ENCODE measurements at places on chromosomes 5 and 9.
A peak's percentile ranks its signal among the peaks of the same experiment; 100 is the strongest.

DNA sequence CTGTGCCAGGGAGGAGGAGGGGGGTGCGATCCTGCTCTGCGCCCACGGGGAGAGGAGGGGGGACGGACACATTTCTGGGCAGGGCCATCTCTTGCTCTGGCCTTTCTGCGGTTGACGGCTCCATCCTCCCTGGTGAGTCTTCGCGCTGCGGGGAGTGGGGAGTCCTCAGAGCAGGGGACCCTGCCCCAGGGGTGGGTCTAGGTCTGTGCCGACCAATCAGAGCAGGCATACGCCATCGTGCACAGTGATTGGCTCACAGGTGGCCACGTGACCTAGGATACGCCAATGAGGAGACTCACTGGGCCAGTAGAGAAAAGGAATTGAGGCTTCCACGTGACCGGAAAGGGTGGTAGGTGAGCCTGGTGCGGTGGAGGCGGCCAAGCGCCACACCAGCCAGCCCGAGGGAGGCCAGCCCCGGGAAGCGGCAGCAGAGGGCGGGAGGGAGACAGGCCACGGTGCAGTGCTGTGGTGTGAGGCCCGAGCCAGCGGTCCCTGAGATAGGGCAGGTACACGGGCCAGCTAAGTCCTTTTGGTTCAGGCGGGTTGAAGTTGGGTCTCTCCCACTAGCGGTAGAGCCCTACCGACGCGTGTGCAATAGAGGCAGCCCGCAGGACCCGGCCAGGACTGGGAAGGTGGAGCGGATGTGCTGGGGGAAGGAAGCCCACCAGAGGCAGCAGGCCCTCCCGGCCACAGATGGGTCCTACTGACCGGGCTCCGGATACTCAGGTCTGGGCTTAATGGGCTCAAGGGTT lies 65.2 kb upstream of the RNF130 start:
- DNase-seq, result no peak

GRCh38 chr9:97431549-97432143 lies 19.8 kb downstream of the TDRD7 start:
- DNase-seq, result no peak

DNA sequence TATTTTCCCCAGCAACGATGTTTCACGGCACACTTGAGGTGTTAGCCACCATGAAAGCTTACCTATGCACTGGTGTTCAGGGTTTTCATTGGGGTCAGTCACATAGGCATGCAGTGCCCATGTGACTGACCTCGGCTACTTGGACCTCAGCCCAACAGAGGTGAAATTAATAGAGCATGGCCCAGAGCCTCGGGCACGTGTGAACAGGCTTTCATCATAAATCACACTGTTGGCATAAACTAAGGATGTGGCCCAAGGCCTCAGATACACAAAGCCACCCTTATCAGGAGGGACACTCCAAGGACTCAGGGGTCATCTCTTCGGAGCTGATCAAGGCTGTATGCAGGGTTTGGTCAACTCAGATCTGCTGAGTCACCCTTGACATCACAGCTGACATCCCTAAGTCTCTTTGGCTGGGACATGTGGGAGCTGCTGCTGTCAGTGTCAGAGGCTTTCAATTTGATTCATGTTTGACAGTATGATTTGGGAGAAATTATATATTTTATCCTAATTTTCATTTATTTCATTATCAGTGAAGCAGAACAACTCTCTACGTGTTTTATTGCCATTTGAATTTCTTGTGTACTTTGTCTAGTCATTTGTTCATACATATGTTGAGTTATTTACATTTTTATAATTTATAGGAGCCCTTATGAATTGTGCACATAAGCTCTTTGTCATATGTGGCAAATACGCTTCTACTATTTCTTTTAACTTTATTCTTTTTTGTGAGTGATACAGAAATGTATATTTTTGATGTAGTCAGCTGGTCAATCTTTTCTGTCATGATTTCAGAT lies 59.7 kb upstream of the ANKRD33B start:
- no peak for DNase-seq

DNA sequence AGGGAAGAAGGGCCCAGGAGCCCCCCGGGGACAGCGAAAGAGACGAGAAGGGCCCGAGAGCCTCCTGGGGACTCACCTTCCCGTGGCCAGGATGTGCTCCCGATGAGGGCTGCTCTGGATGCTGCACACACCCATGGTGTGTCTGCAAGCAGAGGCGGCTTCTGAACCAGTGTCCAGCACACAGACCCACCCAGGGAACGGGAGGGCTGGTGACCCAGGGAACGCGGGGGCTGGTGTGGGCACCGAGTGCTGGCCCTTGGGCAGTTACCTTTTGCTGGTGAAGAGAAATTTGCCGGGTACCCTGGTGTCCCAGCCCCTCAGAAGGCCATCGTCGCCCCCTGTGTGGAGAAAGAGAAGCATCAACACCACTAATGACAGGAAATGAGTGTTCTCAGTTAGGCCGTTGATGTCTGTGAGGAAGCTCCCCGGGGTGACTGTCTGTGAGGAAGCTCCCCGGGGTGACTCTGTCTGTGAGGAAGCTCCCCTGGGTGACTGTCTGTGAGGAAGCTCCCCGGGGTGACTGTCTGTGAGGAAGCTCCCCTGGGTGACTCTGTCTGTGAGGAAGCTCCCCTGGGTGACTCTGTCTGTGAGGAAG lies 13.2 kb downstream of the MRPL41 start:
- DNase-seq, result no peak

DNA sequence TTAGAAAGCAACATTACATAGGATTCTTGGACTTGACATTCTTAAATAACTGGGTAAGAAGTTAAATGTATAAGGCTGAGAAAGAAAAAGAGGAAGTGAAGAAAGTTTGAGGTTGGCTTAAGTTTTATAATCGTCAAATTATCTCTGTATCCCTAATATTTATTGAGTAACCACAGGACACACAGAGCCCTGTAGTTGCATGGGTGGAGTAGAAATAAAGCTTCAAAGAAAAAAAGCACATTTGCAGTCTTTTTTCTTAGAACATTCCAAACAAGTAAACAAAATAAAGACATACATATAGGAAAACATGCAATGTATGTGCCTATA lies 137.0 kb downstream of the CCDC192 start:
- no peak for DNase-seq

GRCh38 chr5:138632900-138633489 lies 57.8 kb upstream of the HSPA9 start:
- DNase-seq, result no peak

DNA sequence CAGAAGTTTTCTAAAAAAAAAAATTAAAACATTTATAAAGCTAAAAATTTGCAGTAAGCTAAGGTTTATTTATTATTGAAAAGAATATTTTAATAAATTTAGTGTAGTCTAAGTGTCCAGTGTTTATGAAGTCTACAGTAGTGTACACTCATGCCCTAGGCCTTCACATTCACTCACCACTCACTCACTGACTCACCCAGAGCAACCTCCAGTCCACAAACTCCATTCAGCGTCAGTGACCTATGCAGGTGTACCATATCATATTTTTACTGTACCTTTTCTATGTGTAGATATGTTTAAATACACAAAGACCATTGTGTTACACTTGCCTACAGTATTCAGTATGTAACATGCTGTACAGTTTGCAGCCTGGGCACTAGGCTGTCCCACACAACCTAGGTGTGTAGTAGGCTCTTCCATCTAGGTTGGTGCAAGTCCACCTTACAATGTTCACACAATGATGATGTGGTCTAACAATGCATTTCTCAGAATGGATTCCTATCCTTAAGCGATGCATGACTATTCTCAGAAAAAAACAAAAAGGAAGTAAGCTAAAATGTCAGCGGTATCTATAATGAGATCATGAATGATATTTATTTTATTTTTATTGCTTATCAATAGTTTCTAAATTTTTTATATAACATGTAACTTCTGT lies 336.7 kb downstream of the AGTPBP1 start:
- no peak for DNase-seq

- no peak for DNase-seq
Observed at GRCh38 chr5:179301376-179301775, 43.9 kb downstream of the ADAMTS2 start.

- no peak for DNase-seq
Observed at GRCh38 chr9:71725590-71726338, 42.5 kb downstream of the CEMIP2 start.

DNA sequence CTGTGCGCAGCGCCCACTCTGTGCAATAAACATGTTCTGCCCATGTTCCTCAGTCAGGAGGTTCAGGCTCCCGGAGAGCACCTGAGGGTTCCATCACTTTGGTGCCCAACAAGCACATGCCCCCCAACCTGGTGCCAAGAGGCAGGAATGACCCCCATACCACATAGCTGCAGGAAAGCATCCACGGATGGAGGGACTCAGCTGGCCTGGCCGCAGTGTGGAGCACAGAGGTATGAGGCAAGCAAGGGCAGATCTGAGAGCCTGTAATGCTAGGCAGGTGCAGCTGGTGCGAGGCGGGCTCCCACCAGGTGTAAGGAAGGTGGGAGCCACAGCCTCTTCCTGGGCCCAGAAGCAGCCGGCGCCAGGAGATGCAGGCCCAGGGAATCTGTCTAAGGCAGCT lies 4.3 kb upstream of the MRNIP start:
- DNase-seq, result no peak

GRCh38 chr5:35369965-35370790 lies 139.9 kb upstream of the PRLR start:
- DNase-seq, result no peak

DNA sequence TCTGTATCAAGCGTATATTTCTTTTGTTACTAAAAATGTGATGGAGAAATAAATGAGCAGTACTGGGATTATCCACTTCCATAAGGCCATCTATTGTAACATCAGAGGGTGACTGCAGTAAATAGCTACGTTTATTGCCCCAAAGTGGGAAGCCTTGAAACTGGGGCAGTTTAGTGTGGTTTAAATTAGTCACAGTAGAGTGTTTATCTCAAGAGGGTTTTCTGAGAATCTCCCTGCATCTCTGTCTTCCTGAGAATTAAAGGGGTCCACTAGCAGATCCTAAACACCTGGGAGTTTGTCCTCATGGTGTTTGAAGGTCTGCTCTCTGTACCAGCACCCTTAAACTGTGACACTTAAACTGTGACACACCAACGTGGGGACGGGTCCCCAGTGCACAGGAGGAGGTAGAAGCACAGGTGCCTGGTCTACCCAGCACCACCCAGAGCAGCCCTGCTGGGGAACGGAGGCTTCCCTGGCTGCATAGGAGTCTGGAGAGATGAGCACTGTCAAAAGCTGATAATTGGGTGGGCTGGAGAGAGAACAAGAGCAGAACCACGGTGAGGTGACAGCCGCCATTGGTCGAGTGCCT lies 25.2 kb downstream of the PRRC2B start:
- DNase-seq, result no peak

DNA sequence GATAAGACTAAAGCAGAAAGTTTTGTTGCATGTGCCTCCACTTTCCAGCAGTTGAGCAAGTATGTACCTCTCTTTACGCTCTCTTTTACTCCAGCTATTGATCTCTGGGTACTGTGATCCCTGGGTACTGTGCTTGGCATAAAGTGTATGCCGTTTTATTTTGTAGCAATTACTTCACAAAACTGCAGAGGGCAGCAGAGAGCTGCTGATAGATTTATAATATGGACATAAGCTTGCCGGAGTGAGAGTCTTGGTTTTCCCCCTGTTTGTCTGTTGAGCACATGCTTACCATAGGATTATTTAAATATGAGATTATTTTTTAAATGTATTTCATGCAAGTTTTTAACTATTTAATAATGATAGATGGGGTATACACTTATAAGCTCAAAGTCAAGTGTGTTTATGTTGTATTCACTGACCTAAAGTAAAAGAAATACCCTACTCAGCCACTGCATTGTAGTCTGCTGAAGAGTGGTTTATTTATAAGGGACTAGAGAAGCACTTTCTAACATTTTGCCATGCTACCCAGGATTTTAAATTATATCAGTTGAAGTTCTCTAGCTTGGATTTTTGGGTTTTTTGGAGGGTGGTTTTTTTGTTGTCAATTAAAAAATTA lies 13.0 kb downstream of the TTC1 start:
- DNase-seq, result peak; percentile 43

DNA sequence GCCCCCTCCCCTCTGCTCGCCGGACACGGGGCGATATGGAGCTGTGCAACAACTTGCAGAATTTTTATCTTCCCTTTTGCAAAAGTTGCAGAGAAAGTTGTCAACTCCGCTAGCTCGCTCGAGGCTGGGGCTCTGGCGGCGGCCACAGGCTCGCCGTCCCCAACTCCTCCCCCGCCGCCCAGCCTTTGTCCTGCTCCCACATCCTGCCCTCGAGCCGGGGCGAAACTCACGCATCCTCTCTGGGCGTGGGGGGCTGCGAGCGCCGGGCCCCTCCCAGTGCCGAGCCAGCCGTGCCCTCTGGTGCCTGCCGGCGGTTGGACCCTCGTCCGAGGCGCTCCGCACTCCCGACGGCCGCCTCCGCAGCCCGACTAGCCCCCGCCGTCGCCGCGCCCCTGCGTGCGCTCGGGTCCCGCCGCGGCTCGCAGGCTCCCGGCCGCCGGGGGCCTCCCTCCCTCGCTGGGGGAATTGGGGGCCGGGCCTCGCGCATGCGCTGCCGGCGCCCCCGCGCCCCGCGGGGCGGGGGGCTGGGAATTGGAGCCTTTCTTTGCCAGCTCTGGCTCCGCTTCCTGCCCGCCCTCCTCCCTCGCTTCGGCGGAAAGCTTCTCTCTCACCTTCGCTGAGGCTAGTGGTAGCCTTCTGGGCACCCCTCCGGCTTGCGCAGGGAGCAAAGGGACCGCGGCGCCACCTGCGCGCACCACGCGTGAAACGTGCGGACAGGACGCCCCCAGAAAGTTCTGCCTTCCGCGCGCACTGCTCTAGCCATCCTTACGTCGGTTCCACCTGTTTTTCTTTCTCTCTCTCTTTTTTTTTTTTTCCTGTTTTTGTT lies at the start of gene CCNJL:
CCNJL (minus strand) TSS at position 431 of the 826 bp plus-strand sequence. CDS start 641 bp downstream, outside the sequence.
- DNase-seq, result no peak

DNA sequence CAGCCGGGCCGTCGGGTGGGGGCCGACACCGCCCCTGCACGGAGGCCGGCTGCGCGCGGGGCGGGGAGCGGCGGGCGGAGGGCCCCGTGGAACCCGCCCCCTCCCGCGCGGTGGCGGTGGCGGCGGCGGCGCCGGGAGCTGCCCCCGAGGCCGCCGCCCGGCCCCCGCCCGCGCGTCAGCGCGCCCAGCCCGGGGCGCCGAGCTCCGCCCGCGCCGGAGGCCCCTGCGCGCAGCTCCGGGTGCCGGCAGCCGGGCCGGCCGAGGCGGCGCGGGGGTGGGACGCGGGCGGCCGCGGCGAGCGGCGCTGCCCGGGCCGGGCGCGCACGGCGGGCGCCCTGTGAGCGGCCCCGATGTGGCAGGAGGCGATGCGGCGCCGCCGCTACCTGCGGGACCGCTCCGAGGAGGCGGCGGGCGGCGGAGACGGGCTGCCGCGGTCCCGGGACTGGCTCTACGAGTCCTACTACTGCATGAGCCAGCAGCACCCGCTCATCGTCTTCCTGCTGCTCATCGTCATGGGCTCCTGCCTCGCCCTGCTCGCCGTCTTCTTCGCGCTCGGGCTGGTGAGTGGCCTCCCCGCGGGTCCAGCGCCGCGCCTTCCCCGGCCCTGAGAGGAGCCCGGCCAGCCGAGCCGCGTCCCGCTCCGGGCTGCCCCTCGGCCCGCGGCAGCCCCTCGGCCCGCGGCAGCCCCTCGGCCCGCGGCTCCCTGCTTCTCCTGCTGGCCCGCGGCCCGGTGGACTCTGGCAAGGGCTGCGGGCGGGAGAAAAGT lies at the start of gene ADCY2:
ADCY2 (plus strand) TSS at position 192 of the 766 bp plus-strand sequence; CDS start at position 351, 159 bp downstream.
- DNase-seq, result no peak

DNA sequence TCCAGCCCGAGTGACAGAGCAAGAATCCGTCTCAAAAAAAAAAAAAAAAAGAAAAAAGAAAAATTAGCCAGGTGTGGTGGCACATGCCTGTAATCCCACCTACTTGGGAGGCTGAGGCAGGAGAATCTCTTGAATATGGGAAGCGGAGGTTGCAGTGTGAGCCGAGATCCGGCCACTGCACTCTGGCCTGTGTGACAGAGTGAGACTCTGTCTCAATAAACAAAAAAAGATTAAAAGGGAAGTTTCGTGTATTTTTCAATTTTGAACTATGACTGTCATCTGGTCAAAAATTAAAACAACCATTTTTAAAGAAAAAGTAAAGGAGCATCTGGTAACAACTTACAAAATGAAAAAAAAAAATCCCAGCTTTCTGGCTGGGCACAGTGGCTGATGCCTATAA lies 36.3 kb upstream of the PLIN2 start:
- DNase-seq, result no peak

All from activated T-cell treated with anti-CD3 and anti-CD28 coated beads for 24 hours (primary cell).